ENCODE measurements at places on chromosomes 13 and 19.

DNA sequence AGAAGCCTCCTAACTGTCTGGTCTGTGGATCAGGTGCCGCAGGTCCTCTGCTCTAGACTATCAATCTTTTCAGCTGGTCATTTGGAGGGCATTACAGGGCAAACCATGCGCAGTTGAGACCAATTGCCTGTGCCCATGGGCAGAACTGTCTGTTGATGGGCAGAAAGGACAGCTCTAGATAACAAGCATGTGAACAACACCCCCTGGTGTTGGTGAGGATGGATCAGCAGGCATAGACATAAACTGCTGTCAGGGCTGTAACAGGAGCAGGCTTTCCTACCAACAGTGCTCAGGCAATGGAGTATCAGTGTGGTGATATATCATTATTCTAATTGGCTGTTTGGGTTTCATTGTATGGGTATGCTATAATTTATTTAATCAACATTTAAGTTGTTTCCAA lies 104.7 kb upstream of the KL start:
- H3K4me3 ChIP-seq: no peak overlapping the region
- no peaks in the 10 kb centered on the region for H3K27me3 ChIP-seq
- no peaks in the 10 kb centered on the region for H3K36me3 ChIP-seq
- peak; percentile 0 for DNase-seq

- H3K36me3 ChIP-seq: no peaks in the 10 kb centered on the region
- peaks cover 27% of the 10 kb centered on the region for H3K4me1 ChIP-seq
- no peaks in the 10 kb centered on the region for H3K27me3 ChIP-seq
- no peak for DNase-seq
Measured at GRCh38 chr19:51391073-51391611, 751 bp upstream of the C19orf84 start.

DNA sequence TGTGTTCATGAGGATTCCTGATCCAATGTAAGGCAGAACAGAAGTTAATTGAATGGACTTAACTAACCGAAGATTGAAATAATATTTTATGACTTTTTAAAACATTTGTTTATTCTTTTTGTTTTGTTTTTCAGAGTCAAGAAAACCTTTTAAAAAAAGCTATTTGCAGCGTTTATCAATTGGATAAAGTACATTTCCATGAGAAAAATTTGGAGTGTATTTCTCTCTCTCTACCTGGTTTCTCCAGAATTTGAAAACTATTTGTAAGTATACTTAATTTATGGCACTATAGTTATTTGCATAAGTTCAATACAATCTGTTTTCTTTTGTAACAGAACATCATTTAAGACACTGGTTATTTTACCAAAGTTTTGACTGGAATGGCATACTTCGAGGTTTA lies 208.0 kb upstream of the UBL3 start:
- no peak for DNase-seq
- no peaks in the 10 kb centered on the region for H3K4me1 ChIP-seq
- no peaks in the 10 kb centered on the region for H3K36me3 ChIP-seq
- no peaks in the 10 kb centered on the region for H3K27me3 ChIP-seq

GRCh38 chr13:104024416-104025170 lies 958.4 kb upstream of the SLC10A2 start:
- no peak overlapping the region for H3K4me3 ChIP-seq
- H3K27ac ChIP-seq: no peak overlapping the region
- no peaks in the 10 kb centered on the region for H3K4me1 ChIP-seq
- no peaks in the 10 kb centered on the region for H3K27me3 ChIP-seq
- no peak for DNase-seq

DNA sequence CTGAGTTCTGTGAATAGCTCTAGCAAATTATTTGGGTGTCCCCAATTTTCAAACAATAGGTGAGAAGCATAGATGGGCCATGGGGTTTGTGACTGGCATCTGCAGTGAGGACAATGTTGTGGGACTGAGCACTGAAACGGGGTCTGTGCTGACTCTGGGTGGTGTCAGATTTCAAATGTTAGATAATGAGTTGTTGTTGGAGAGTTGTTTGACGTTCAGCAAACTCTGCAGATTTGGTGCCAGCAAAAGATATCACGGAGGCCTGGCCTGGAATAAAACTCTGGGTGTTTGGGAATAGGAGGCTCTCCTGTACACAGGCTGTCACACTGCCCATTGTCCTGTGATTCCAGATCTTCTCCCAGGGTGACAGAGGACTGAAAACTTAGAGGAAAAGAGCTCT lies 2.9 kb downstream of the ZNF90 start:
- H3K27ac ChIP-seq: no peak overlapping the region
- no peak overlapping the region for H3K4me3 ChIP-seq
- H3K4me1 ChIP-seq: peaks cover 8% of the 10 kb centered on the region
- no peaks in the 10 kb centered on the region for H3K27me3 ChIP-seq

- peaks cover 10% of the 10 kb centered on the region for H3K4me1 ChIP-seq
- H3K36me3 ChIP-seq: no peaks in the 10 kb centered on the region
- H3K27me3 ChIP-seq: no peaks in the 10 kb centered on the region
- H3K27ac ChIP-seq: peak overlapping the region; percentile 4
Measured at GRCh38 chr19:12574036-12574435, 22.8 kb upstream of the ZNF564 start.

GRCh38 chr13:51275101-51275500 lies 52.9 kb downstream of the FAM124A start:
- no peak for DNase-seq
- no peak overlapping the region for H3K27ac ChIP-seq
- no peaks in the 10 kb centered on the region for H3K4me1 ChIP-seq
- H3K4me3 ChIP-seq: no peak overlapping the region

DNA sequence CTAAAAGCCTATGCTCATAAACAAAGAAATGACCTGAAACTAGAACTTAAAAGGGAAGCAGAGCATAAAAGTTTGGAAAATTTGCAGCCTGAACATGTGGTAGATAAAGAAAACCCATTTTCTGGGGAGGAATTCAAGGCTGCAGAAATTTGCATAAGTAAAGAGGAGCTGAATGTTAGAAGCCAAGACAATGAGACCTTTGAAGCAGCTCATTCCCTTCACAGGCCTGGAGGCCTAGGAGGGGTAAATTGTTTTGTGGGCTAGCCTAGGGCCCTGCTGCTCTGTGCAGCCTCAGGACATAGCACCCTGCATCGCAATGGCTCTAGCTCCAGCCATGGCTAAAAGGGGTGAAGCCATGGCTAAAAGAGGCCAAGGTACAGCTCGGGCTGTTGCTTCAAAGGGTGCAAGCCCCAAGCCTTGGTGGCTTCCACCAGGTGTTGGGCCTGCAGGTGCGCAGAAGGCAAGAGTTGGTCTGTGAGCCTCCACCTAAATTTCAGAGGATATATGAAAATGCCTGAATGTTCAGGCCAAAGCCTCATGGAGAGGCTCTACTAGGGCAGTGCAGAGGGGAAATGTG lies 38.3 kb downstream of the ZIC2 start:
- H3K4me3 ChIP-seq: no peak overlapping the region
- H3K4me1 ChIP-seq: no peaks in the 10 kb centered on the region
- no peaks in the 10 kb centered on the region for H3K36me3 ChIP-seq
- no peak for DNase-seq

DNA sequence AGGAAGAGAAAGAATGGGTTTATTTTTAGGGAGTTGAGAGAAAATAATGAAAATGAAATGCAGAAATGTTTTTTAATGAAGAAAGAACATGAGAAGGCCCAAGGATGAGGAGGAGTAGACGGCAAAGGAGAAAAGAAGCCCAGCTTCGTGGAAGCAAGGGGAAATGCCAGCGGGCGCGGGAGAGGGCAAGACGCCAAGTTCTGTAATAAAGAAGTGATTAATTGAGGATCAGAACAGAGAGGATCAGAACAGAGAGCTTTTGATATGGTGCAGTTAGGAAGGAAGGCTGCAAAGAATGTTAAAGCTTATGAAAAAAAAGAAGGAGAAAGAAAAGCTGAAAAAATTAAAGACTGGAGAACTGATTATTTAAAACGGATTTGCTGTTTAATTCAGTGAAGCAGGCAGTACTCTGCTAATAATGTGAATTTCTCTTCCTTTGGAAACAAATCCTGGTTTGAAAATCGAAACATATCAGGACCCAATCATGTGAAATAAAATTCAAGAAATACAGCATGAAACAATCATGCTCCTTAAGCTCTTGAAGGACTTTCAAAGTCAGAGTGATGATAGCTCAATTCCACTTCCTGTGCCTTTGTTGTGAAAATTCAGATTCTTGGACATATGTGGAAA lies 99.3 kb upstream of the SOX1 start:
- DNase-seq: no peak
- no peaks in the 10 kb centered on the region for H3K4me1 ChIP-seq
- no peak overlapping the region for H3K4me3 ChIP-seq
- no peaks in the 10 kb centered on the region for H3K27me3 ChIP-seq
- no peak overlapping the region for H3K27ac ChIP-seq

DNA sequence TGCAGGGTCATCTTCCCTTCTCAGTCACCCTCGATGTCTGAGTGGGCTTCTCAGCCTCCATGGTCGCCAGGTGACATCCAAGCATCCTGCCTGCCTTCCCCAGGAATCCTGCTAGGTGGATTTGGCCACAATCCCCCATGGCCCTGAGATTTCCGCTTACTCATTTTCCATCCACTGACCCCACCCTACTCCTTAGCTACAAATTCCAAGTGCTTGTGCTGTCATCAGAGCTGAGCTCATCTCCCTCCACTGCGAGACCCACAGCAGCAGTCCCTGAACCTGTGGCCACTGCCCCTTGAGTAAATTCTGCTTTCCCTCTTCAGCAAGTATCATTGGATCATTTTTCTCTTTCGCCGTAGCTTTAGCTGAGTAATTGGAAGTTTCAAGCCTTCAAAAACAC lies 90.5 kb upstream of the ANKRD10 start:
- H3K4me3 ChIP-seq: no peak overlapping the region
- H3K27ac ChIP-seq: no peak overlapping the region

DNA sequence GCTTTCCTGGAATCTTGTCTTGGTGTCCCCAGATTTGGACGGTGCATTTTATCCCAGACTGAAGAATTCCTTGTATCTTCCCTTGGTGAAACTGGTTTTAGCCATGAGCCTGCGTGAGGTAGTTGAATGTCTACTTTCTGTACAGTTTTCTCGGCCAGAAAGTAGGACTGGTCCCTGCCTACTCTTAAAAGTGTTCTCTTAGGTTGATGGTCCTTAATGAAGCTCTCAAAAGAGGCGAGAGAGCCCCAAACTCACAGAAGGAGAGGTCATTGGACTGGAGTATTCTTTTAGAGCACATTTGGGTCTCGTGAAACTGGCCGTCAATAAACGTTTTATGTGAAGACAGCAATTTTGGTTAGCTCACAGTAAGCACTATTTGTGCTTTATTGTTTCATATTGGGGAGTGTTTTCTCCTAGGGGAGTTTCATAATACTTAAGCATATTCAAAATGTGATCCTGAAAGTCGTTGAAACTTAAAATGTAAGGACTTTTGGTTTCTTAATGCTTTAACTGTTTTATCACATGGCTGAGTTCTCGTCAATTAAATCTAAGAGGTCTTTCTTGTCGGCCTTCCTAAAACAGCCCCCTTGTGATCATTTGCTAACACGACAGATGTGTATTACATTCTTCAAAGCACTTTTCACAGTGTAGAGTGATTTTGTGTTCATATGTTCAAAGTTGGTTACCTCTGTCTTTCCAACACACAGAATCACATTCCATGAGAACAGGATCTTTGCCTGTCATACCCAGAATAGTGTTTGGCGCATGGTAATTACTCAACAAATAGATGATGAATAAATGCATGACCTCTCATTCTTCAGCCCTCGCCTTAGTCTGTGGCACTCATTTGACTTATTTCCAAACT lies 889 bp downstream of the GTF2F2 start:
- H3K36me3 ChIP-seq: peaks cover 9% of the 10 kb centered on the region
- no peaks in the 10 kb centered on the region for H3K27me3 ChIP-seq
- DNase-seq: no peak
- peak overlapping the region; percentile 80 for H3K4me3 ChIP-seq

DNA sequence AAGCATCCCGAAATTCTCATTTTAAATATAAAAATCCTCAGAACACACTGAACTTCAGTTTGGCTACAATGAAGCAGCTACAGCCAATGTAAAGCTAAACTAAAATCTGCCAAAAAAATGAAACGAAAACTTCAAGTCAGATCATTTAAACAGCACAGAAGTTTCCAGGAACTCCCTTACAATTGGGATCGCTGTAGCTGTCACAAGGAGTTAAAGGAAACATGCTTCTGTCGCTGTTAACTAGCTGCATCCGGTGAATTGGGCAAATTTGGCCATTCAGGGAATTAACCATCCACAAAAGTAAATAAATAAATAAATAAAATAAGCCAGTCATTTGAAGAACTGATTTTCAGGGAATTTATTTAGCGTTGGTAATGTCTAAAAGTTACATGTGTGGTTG lies 77.0 kb upstream of the PEG3 start:
- no peaks in the 10 kb centered on the region for H3K4me1 ChIP-seq
- H3K27me3 ChIP-seq: no peaks in the 10 kb centered on the region
- H3K36me3 ChIP-seq: no peaks in the 10 kb centered on the region
- no peak overlapping the region for H3K4me3 ChIP-seq

DNA sequence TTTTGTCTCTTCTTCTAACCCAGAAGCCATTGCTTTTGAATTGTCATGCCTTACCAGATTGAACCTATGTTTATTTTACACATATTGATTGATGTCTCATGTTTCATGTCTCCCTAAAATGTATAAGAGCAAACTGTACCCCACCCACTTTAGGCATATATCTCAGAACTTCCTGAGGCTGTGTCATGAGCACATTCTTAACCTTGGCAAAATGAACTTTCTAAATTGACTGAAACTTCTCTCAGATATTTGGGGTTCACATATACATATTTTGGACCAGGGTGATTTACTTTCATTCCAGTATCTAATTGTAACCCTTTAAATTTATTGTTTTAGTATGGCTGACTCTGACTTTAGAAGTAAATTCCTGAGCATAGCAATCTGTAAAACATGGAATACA lies 723.9 kb upstream of the PCDH20 start:
- H3K36me3 ChIP-seq: no peaks in the 10 kb centered on the region
- H3K27me3 ChIP-seq: no peaks in the 10 kb centered on the region
- no peak overlapping the region for H3K4me3 ChIP-seq
- H3K4me1 ChIP-seq: no peaks in the 10 kb centered on the region

GRCh38 chr19:4200940-4201542 lies 18.6 kb downstream of the ANKRD24 start:
- H3K36me3 ChIP-seq: no peaks in the 10 kb centered on the region
- H3K27me3 ChIP-seq: peaks cover 16% of the 10 kb centered on the region
- no peaks in the 10 kb centered on the region for H3K4me1 ChIP-seq
- DNase-seq: no peak

DNA sequence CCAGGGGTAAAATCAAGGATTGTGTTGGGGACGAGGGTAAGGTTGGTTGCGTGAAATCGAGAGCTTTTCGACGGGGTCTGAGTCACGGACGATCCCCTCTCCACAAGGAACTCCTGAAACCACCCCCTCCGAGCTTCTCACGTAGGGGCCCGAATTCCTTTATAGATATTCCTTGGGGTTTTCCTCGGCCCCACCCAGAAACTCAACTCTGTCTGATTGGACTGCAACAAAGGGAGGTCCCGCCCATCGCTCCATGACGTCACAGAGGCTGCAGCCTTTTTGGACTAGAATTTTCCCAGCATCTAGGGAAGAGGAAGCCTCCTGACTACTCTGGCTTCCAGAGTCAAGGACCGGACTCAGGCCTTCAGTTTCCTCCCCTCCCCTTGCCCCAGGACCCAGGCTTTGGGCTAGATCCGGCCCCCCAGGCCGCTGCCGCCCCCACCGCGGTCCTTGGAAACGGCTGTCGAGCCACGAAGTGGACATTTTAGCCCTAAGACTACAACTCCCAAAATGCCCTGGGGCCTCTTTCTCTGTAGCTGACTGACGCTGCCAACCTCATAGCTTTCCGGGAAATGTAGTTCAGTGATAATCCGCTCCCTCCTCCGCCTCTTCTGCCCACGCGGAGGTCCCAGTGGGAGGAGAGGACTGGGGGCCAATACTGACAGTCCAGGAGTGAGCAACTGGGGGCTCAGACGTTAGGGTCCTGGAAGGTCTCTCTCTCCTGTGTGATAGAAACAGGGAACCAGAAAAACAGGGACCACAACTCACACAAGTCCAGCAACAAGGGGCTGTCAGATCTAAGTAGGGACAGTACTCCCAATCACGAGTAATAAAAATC lies at the start of gene IZUMO1:
Gene IZUMO1 (minus strand): TSS at position 172 of the 838 bp plus-strand sequence. CDS start 1,050 bp downstream, outside the sequence.
- H3K4me1 ChIP-seq: peaks cover under 1% of the 10 kb centered on the region
- DNase-seq: peak; percentile 42
- peaks cover 2% of the 10 kb centered on the region for H3K27me3 ChIP-seq
- H3K36me3 ChIP-seq: no peaks in the 10 kb centered on the region
- H3K4me3 ChIP-seq: no peak within 1 kb of the TSS
- H3K27ac ChIP-seq: no peak within 1 kb of the TSS

Measured in naive thymus-derived CD4-positive, alpha-beta T cell (primary cell).